ENCODE measurements at places on chromosomes 1 and 21.

DNA sequence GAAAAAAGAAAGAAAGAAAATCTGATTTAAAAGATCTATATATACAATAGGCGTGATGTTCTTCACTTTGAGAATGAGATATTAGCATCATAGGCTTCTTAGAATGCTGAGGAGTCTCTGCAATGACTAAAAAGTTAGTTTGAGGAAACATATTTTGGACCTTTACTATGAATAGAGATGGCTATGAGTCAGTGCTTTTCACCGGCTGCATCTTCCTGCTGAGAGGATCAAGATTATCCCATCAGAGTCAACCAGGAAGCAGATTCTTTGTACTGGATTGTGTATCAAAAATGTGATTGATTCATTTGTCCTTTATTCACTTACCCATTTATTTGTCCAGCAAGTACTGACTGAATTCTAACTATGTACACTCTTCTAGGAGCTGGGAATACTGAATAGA, 144.2 kb downstream of the KCNK2 start:
- no peak for DNase-seq

GRCh38 chr1:178867670-178868069, 3.2 kb downstream of the ANGPTL1 start:
- no peak for DNase-seq

DNA sequence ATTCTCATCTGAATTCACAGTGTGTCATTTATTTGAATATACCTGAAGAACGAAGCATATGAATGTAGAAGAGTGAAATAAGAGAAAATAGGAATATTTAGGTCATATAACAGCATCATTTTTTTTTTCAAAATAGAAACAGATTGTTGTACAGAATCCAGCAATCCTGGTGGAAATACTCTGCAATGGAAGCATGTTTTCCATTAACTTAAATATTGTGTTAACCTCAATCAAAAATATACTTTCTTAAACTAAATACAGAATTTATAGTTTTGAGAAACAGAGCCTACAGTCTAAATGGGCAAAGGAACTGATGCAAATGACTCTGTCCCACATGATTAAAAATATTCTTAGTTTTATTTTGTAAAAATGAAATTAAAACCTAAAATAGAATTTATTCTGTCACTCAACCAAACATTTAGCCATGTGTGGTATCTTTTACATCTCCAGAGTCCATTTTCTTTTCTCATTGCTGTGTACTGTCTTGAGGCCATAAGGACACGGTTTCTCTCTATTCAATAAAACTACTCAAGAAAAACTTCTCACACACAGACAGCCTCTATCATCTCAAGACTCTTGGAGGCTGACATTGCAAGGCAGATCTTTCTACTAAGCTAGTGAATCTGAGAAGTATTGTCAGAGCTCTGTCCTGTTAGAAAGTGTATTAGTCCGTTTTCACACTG, 322.6 kb downstream of the LTN1 start:
- no peak for DNase-seq

GRCh38 chr1:152959801-152960451, 10.5 kb upstream of the SPRR4 start:
- DNase-seq: no peak

GRCh38 chr1:203570805-203571204, 55.8 kb upstream of the ATP2B4 start:
- no peak for DNase-seq

DNA sequence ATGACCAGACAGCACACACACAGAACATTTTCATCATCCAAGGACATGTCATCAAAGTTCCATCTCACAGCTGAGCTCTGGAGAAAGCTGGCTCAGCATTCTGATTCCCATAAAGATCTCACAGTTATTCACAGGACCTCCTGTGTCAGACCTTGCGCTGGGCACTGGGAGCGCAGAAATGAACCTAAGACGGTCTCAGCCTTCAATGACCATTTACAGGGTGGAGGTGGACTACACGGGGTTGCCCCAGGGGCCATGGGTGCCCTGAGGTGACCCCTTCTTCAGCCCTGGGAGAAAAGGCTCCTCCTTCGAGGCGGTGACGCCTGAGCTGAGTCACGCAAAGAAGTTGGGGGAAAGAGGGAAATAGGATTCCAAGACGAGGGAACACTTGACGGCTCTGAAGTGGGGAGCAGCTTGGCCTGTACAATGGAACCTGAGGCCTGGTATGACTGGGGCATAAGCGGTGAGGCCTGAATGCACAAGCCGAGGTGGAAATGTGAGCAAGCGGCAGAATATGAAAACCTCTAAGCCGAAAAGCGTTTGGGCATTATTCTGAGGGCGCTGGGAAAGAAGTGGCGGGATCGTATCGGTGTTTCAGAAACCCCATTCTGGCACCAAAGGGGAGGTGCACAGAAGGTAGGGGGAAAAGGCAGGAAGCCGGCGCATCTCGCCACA, 797 bp downstream of the CC2D1B start:
- DNase-seq: no peak

- no peak for DNase-seq
These were observed 3.0 kb upstream of the S100A9 start for GRCh38 chr1:153354515-153355193.

DNA sequence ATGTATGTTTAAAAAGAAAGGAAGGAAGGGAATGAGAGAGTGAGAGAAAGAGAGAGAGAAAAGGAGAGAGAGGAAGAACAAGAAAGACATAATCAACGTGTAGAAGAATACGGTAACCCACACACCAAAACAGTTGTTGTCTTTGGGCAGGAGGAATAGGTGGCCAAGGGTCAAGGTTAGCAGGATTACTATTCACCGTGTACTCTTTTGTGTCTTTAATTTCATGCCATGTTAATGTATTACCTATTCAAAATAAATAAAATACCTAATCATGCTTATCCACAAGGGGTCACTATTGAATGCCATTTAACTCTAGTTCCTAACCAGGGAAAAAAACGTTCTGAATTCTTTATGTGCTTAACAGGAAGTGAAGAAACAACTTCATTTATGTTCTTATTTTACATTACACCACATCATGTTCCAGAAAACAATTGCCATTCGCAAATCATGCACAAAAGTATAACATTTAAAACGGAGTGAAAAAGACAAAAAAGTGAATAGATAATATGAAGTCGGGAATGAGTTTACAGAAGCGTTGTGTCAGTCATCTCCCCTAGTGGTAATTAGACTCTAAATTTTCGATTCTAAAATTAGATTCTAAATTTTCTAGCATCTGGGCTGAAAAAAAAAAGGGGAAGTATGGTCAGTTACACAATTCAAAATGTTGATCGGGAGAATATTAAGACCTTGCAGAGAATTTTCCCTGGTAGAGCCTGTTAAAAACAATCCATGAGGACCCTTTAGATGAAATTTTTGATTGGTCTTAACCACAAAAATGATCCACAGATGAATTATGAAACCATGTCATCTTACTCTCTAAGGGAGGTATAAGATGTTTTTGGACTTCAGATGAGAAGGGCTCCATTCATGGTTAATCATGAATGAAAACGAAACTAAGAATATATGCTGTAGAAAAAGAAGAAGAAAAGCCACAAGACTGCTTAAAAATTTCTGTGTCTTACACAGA, 700 bp upstream of the KMO start:
- no peak for DNase-seq

DNA sequence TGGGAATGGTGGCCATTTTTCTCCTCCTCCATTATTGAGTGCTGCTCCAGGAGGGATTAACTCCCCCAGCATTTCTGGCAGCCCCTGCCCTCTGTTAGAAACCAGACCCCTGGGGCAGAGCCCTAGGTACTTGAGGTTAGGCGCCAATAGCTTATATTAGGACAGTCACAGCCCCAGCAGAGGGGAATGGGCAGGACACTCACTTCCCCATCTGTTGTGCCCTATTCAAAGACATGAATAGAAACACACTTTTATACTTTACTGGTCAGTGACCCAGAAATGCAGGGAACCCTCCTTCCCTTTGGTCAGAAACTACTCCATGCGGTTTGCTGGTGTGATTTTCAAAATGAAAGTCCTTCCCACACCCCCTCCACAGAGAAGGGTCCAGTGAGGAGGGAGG, 267.7 kb downstream of the PTBP2 start:
- DNase-seq: no peak

DNA sequence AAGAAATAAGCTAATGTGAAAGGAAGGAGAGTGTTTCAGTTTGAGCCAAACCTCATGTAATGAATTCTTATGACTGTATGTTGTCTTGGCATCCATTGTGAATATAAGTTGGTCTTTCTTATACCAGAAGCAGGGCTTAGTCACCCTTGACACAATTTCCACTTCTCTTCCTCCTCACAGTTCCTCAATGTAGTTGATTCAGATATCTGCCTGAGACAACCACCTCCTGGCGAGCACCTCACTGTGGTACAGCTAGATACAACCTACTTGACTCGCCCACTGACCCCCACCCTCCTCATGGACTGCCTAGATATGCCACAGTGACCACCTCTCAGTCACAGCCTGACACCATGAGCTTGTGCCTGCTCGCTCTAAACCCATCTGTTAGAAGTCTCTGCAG, 45.6 kb downstream of the KYAT3 start:
- no peak for DNase-seq

DNA sequence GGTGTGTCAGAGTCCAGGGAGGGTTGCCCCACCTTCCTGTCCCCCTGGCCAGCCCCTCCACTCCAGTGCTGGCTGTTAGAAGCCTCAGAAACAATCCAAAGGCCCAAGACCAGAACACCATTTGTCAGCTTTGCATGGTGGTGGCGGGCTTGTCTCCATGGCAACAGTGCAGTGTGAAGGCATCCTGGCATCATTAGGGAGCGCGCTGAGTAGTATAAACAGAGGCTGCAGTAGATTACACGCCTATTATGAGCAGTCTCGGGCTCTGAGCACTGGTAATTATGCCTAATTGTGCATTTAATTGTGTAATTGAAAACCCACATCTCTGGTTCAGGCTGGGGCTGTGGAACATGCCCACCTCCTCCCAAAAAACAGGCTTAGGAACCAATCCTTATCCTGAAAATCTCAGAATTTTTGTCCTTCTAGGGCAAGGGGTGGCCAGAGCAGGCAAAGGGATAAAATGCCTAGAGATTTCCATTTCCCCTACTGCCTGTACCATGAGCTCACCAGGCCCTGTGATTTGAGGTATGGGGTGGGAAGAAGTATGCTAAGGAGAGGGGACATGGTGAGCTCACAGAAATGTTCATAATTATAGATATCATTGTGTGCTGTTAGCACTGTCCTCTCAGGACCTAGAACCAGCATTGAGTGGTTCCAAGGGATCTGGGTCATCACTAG, 11.7 kb downstream of the NKAIN1 start:
- DNase-seq: no peak

GRCh38 chr1:158810311-158810710, 20.8 kb upstream of the MNDA start:
- no peak for DNase-seq

DNA sequence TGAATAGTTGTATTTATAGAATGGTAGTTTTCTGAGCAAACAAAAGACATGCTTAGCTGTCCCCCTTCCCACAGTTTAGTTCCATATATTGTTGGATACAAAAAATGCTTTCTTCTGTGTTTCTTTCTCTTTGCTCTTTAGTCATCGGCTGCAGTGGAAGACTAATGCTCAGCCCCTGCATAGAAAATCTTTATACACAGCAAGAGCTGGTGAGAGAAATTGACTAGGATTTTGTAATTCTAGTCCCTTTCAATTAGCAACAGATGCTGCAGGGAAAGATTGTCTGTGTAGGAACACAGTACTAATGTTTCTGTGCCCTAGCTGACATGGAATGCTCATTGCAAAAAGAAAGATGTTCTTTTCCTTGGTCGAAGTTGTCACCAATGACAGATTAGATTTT, 200.9 kb downstream of the RPS6KC1 start:
- DNase-seq: no peak

DNA sequence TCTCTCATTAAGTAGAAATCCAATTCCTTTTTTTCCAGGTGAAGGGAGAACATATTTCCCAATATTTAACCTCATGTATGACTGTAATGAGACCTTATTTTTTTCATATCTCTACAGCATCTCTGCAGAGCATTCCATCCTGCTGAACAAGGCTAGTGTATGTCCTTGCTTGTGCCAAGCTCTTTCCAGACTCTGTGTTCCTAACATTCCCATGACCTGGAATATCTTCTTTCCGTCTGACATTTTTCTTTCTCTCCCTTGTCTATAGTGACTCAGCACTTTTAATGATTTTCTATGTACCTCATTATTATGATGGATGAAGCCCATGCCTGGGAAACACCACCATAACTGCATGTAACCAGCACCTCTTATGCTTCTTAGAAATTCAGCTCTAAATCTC, 278.3 kb upstream of the NRIP1 start:
- no peak for DNase-seq

GRCh38 chr1:224931605-224932004, 2.1 kb downstream of the DNAH14 start:
- no peak for DNase-seq

GRCh38 chr1:190479516-190479915, 1.9 kb upstream of the BRINP3 start:
- DNase-seq: no peak

DNA sequence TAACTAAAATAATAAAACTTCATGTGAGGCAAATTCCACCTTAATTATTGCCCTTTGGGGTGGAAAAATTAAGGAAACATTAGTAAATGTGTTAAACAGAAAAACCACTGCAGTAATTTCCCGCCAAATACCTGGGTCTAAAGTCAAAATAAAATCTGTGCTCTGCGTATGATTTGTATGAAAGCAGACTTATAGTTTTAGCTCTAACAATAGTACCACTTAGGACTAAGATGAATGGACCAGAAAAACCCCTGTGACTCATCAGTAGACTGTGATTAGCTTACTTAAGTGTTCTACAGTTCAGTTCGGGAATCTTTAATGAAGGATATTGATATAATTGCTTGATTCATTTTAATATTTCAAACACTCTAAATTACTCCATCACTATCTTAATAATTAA, 23.3 kb upstream of the C1orf105 start:
- no peak for DNase-seq

DNA sequence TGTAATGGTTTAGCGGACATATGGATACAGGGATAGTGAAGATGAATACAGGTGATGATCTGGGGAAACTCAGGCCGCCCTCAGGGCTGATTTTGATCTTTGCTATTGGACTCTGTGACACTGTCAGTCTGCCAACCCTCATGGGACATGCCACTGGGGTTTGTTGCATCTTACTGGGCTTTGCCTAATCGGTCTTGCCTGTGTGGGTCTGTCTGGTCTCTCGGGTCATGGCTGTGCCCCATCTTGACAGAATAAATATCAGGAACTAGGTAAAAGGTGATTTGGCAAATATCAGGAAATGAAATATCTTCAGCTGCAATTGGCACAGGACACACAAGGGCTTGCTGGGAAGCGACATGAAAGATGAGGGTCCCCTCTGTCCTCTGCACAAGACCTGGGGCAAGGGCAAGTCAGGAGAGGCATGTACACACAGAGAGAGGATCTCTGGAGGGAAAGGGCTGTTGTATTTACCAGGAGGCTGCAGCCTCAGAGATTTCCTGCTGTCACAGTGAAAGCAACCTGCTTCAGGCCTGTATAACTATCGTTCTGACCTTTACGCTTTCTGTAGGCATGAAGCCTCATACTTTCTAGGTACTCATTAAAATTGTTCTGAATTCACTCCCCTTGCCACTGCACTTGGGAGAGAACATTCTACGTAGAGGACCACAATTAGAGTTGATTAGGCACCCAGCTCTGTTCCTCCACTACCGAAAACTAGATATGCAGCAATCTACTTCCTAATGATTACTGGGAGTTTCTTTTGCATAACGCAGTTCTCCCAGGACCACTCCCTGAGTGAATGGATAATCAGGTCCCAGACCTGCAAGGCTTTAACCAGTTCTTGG, 52.0 kb upstream of the GADD45A start:
- DNase-seq: no peak

All from central memory CD8-positive, alpha-beta T cell (primary cell).